ENCODE measurements at places on chromosomes 5 and 9.

GRCh38 chr9:69919461-69920061 is 98.9 kb downstream of the CFAP95 start:
- DNase-seq: no peak

- DNase-seq: no peak
Observed at GRCh38 chr5:144328494-144328893, 157.8 kb downstream of the KCTD16 start.

GRCh38 chr9:71721855-71722254 is 46.5 kb downstream of the CEMIP2 start:
- DNase-seq: no peak

DNA sequence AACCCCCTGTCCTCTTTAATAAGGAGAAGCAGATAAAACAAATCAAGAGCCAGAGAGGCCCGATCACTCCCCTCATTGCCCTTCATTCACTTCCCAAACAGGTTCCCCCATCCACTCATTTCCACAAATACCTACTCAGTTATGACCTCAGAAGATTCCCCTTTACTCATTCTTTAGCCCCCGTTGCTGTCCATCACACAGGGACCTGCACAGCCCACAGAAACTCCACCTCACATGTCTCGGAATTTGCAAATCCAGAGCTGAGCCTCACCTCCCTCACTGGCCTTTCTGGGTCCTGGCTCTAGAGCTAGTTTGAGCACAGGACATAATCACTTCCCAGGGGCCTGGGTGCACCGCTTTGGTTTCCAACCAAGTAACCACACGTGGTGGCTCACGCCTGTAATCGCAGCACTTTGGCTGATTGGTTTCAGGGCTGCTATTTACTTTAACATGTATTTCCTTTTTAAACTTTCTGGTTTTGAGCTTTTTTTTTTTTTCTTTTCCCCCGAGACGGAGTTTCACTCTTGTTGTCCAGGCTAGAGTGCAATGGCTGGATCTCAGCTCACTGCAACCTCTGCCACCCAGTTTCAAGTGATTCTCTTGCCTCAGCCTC is 17.8 kb downstream of the ATP6V0E1 start:
- DNase-seq: peak; percentile 10

DNA sequence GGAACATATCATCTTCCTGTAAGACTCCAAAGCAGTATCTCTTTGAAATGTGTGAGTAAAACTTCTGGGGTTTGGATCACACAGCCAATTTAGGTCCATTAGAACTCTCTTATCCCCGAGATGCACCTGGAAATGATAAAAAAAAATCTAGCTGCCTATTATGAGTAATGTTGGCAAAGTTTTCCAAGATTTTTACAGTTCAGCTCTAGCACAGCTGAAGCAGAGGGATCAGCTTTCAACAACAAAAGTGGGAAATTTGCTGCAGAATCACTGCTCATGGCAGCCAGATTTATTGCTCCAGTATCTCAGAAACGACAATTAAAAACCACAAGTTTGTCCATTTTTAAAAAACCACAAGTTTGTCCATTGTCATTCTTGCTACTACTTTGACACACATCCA is 292.2 kb downstream of the IRX2 start:
- no peak for DNase-seq

- DNase-seq: no peak
Observed at GRCh38 chr5:122150215-122150614, 20.9 kb downstream of the ZNF474 start.
